GM04504 (cell line): ENCODE measurements at places on chromosomes 16 and 17.

DNA sequence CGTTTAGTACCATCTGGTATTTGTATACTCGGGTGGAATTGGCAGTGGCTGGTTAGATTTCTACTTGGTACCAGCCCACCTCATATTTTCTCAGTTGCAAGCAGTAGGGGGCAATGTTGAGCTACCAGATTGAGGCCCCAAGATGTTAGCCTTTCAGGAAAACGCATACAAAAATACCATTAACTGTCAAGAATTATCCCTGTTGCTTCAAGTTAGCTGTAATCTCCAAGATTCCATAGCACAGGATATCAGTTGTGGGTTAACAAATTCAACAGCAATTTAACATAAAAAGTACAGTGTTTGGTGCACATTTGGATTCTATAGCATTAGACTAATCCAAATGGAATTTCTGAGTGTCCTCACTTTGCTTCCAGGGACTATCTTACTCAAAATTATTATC, 188.2 kb downstream of the FTO start:
- DNase-seq, result peak; percentile 26

DNA sequence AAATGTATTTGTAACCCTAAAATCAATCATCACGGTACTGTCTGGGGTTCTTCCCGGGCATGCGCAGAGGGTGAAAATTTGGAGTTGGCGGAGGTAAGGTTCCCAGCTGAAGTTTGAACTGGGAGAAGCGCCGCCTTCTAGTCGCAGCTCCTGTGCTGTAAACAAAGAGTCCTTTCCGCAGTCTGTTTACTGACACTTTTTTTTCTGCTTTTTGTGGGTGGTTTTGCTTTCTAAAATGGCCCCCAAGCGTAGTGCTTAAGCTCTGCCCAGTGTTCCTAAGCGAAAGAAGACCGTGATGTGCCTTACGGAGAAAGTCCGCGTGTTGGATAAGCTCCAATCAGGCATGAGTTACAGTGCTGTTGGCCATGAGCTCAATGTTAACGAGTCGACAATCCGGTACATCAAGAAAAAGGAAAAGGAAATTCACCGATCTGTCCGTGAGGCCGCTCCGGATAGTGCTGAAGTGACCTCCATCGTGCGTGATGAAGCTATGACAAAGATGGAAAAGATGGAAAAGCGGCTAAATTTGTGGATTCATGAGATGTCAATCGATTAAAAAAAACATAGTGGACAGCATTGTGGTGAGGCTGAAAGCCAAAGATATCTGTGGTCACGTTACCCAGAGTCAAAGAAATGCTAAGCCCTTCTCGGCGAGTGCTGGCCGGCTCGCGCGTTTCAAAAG, 570 bp upstream of the CFDP1 start:
- DNase-seq, result peak; percentile 80

- peak; percentile 30 for DNase-seq
Measured at GRCh38 chr17:40915721-40916256, 21.7 kb downstream of the KRT23 start.

DNA sequence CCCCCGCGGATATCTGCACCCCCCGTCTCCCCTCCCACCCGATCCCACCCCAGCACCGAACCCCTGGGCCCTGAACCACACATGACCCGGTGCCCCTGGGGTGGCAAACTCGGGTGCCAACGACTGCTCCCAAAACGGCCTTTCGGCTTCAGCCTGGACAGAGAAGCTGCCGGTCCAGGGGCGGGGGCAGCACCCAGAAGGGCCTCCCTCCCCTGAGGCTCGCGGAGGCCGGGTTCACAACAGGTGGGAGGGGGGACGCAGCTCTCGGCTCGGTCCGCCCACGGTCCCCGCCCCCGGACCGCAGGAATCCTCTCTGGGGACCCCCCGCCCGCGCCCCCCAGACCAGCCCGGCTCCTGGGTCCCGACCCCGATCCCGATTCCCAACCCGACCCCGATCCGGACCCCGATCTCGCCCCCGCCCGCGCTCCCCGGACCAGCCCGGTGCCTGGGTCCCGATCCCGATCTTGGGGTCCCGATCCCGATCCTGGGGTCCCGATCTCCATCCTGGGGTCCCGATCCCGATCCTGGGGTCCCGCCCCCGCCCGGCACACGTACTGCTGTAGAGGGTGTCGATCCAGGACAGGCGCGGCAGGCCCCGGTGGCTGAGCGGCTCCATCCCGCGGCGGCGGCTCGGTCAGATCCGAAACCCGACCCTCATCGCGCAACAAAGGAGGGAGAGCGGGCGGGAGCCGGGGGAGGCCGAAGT, 516 bp downstream of the ABR start:
- no peak for DNase-seq

DNA sequence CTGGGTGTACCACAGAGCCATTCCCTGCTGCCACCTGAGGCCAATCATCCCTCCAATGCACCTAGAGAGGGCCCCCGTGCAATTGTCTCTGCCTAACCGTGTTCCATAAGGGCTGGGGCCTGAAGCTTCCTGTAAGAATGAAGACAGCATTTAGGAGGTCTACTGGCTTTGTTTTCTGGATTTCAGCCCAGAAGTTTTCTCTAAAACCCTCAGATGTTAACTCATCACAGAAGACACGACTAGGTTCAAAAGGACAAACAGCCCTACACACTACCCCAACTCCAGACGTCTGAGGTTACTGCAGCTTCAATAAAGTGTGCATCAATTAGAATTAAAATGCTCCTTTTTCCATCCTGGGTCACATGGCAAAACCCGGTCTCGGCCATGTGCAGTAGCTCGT, 10.8 kb upstream of the DRG2 start:
- DNase-seq, result no peak

GRCh38 chr17:72416054-72416675, 295.3 kb downstream of the SOX9 start:
- no peak for DNase-seq

DNA sequence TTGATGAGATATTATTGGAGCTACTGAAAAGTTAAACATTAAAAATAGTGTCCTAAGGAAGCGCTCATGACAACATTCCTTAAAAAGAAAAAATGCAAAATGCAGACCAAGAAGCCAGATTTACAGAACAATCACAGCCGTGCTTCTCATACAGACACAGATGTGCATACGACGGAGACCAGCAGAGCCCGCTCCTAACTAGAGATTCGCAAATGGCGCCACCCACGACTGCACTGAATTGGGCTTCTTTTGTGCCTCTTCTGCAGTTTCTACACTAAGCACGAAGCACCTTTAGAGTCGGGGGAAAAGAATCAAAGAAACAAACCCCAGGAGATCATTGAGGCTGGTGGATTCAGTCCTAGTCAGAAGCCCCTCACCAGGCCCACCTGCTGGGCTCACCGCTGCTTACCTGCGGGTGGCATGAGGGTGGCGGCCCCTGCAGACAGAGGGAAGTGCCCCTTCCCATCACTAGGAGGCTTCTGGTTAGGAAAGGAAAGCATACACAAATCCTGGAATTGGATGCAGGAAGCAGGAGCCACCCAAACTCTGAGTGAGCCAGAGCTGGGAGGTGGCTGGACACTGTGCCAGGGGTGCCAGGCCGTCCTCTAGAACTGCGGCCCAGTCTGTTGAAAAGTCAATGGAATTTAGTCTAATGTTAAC, 64.9 kb upstream of the CHMP6 start:
- no peak for DNase-seq

- no peak for DNase-seq
Measured at GRCh38 chr17:72751746-72752145, 340.7 kb downstream of the SLC39A11 start.

GRCh38 chr17:30477083-30477773, at the start of gene GOSR1:
Gene GOSR1, plus strand, starts transcription at chr17:30477408. Its CDS starts 26 bp downstream, at chr17:30477434.
- peak; percentile 90 for DNase-seq

DNA sequence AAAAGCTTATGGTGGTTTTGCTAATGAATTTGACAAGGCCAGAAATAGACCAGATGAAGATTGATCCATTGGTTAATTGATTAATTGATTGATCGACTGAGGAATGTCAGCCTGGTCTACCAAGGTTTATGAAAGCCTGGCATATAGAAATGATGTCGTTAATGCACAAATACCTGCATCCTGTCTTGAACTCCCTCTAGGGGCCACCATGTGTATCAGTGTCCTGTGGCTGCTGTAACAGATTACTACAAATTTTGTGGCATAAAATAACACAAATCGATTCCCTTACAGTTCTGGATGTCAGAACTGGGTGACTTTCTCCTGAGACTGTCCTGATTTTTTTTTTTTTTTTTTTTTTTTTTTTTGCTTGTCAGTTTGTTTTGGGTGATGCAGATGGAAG, 553.2 kb downstream of the MAF start:
- no peak for DNase-seq

DNA sequence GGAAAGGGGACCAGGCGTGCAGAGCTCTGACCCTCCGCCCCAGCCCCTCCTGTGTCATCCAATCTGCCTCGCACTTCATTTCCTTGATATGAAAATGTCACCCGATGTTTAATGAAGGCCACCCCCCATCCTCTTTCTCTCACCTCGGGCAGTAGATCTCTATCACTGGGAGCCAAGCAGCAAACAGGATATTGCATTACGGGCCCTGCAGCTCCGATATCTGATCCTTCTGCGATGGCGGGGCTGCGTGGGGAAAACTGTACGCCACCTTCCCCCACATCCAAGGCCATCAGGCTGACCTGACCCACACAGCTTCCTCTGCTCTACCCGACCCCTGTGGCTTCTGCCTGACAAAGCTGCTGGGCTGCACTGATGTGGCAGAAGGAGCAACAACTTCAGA, 74.9 kb downstream of the DYNLRB2 start:
- no peak for DNase-seq

DNA sequence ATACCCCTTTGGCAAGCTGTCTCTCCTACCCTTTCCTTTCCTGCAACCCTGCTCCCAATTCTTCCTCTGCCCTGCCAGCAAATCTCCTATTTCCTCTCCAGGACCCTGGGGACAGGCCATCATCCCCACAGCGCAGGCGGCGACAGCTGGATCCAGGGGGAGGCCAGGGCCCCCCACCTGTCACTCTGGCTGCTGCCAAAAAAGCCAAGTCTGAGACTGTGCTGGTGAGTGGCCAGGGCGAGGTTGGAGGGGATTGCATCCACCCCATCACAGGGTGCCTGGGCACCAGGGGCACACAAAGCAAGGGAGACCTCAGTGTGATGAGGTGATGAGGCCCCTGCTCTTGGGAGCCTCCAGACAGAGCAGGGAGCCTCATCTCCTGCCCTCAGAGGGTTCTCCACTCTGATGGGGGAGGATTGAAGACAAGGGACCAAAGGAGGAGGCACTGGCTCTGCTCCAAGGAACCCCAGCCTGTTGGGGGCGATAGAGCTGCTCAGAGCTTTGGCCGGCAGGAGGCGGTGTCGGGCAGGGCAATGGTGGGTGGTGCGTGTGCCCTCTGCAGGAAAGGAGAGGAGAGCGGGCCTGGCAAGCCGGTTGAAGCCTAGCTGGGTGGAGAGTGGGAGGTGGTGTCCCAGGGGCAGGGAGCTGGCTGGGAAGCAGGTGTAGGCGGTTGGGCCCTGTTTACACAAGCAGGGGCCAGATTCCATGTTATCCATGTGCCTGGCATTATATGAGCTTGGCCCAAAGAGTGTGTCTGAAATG, 15.6 kb upstream of the PDK2 start:
- DNase-seq, result no peak

DNA sequence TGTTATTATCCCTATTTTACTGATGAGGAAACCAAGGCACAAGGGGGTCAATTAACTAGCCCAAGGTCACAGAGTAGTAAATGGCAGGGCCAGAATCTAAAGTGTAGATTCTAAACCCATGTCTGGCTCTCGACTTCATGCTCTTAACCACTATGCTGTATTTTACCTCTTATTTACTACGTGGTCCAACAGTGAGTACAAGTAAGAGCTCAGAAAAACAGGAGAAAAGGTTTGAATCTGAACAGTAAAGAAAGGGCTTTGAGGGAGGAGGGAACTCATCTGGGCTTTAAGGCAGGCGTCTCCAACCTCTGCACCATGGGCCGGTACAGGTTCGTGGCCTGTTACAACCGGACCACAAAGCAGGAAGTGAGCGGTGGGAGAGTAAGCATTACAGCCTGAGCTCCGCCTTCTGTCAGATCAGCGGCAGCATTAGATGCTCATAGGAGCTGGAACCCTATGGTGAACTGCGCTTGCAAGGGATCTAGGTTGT, 62.9 kb downstream of the SMURF2 start:
- no peak for DNase-seq

DNA sequence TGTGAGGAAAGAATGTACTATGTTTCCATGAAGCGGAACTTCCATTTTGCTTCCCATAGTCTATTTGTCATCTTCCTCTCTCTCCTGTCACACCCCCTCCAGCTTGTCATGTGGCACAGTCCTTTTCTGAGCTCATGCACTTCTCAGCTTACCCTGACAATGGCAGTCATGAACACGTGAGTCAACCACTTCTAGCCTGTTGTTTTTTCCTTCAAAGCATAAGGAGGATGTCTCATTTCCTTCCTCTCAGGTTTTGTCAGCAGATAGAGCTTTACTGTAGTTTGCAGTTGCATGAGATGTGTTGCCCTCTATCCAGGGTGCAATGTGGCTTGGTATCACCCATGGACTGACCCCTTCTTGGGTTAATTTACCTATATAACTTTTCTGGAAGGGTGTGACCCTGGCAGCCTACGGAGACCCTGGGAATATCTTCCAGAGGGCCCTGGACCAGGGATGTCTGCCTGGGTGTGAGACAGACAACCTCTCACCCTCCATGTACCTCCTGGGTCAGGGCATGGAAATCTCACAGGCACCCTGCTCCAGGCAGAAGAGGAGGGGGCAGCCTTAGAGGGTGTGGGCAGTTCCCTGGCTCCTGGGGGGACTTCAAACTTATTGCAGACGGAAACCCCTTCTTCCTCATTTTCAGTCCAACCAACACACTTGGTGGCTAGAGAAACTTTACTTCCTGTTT, 4.0 kb upstream of the ZNF267 start:
- DNase-seq, result peak; percentile 64

- DNase-seq, result no peak
Measured at GRCh38 chr16:85659805-85660511, 28.8 kb downstream of the GINS2 start.

DNA sequence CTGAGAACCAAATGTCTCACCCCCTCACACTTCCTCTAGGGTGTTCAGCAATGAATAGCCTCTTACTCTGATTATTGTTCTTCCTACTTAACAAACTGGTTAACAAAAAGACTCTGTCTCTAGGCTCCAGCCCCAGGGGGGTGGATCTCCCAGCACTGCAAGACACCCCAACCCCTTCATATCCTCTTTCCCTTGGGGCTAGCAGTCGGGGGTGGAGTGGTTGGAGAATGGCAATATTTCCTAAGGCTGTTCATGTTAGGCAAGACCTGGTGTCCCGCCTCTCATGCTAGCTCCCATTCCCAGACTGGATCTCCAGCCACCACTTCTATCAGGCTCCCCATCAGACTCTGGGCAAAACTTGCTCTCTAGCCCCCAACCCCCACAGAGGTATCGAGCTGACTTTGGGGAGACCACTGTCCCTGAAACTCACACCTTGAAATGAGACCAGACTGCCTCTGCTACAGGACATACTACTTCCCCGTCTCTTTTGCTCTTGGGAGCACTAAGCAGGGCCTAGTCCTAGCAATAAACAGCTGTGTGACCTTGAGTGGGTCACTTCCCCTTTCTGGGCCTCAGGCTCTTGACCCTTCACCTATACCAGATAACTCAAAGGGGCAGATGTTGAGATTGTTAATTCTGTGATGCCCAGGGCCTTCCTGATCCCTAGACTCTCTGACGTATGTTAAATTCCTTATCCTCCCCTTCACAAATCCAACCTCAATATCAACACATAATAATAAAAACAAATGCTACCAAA, 2.4 kb downstream of the SLC25A35 start:
- no peak for DNase-seq
